ENCODE measurements at places on chromosomes 2 and 18. TPM values are rescaled to one million over a fixed set of nuclear protein-coding genes. Genes with fewer than 3 reads are reported as not detected.

The CTLA4 gene
- 0.78 TPM for total RNA-seq

The C2orf78 gene
- not detected for total RNA-seq

The AQP12A gene
- not detected for total RNA-seq

The TRIP12 gene
- total RNA-seq: 95.4 TPM

The CYP26B1 gene
- total RNA-seq: 11.0 TPM

The ZEB2 gene
- total RNA-seq: 63.7 TPM

The RND3 gene
- total RNA-seq: 97.6 TPM

The LOXL3 gene
- total RNA-seq: 21.8 TPM

The FAM161A gene
- 1.3 TPM for total RNA-seq

The RAPGEF4 gene
- total RNA-seq: 4.7 TPM

The COX5B gene
- 311 TPM for total RNA-seq

The CDH7 gene
- not detected for total RNA-seq

The CFC1 gene
- total RNA-seq: not detected

The TUBA3E gene
- not detected for total RNA-seq

The GMPPA gene
- total RNA-seq: 52.9 TPM

All from cardiac ventricle fibroblast (primary cell).